Activated CD4-positive, alpha-beta T cell treated with anti-CD3 and anti-CD28 coated beads for 24 hours (primary cell): ENCODE measurements at places on chromosomes 12 and 14.

DNA sequence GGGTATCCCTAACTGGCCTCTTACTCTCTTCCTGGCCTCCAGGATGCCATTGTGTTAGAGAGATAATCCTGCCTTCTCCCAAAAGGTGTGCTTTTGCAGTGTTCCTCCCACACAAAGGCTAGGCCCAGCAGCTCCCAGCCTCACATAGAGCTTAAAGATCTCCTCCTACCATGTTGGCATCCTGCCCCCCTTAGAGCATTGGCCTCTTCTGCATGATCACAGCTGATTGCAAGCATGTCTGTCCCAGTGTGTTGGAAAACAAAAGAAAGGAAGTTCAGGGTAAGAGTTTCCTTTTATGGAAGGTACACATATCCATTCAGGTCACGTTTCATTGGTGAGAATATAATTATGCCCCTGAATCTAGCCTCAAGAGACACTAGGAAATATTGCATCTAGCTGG, 405.4 kb downstream of the TMTC2 start:
- DNase-seq: no peak

GRCh38 chr14:74922752-74923401, at the start of gene RPS6KL1:
TSS of gene RPS6KL1 (minus strand) at chr14:74923260. CDS start at chr14:74921541, 1,719 bp downstream.
- peak; percentile 58 for DNase-seq

- no peak for DNase-seq
Observed at GRCh38 chr14:39038542-39038941, 64.5 kb downstream of the SEC23A start.

- no peak for DNase-seq
Observed at GRCh38 chr14:86756521-86757190, 1226.7 kb downstream of the FLRT2 start.

DNA sequence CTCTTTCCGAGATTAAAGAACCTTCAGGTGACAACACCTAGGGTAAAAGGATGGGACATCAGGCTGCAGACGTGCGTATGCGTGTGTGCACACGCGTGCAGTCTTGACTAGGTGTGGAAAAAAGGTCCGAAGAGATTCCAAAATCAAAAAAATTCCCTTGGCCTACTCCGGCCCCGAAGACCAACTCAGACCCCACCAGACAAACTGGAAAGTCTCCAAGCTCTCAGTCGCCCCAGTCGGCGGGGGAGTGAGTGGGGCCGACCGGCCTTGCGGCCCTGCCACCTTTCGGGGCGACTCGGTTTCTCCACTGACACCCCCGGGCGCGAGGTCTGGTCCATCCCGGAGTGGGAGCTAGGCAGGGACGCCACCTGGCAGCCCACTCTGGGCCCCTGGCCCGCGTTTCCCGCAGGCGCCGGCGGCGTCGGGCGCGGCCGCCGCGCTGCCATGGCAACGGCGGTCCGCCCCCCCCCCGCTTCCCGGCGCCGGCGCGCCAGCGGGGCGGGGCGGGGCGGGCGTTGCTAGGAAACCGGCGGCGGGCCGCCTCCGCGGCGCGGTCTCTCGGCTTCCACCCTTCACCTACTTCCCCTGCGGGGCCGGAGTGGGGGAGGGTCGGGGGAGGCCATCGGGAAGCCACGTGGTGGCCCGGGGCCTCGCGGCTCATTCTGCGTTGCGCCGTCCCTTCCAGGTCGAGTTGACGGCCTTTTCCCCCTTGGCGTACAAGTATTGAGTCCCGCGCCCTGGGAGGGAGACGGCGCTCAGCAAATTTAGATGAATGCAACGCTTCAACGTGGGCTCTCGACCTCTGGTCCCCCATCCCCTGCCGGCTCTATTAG, 253.1 kb downstream of the EFCAB11 start:
- peak; percentile 71 for DNase-seq

GRCh38 chr14:72970824-72971434, 44.7 kb downstream of the DCAF4 start:
- DNase-seq: no peak

DNA sequence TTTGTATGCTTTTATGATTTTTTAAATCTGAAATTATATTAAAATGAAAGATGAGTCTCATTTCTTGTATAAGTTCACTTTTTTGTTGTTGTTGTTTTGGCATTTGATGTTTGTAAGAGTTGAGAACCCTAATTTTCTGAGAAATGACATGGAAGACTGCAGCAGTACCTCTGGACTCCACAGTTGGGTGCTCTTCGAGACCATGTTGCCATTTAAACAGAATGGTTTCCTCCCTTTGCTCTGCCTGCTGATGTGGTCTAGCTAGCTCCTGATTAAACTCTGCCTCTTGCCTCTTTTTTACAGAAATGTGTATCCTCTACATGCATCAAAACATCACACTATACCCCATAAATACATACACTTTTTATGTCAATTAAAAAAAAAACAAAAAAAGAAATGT, 5.8 kb upstream of the LTA4H start:
- no peak for DNase-seq

- no peak for DNase-seq
Observed at GRCh38 chr14:41404126-41404525, 202.6 kb upstream of the LRFN5 start.

DNA sequence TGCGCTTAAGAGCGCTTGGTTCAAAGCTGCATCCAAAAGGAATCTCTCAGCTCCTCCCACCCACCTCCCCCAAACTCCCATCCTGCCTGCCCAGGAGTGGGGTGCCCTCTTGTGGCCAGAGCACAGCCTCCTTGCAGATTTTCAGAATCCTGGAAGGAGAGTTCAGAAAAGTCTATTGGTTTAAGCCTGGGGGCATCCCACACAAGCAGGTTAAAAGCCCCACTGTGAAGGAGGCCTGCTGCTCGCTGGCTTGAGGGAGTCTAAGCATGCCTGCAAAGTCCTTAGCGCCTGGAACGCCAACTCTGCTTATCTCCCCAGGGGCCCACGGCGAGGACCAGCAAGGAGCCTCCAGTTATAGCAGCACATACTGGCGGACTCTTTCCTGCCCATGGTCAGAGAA, 297.1 kb downstream of the KSR2 start:
- DNase-seq: peak; percentile 1

- no peak for DNase-seq
Observed at GRCh38 chr12:130167537-130167936, 5.3 kb downstream of the FZD10 start.

DNA sequence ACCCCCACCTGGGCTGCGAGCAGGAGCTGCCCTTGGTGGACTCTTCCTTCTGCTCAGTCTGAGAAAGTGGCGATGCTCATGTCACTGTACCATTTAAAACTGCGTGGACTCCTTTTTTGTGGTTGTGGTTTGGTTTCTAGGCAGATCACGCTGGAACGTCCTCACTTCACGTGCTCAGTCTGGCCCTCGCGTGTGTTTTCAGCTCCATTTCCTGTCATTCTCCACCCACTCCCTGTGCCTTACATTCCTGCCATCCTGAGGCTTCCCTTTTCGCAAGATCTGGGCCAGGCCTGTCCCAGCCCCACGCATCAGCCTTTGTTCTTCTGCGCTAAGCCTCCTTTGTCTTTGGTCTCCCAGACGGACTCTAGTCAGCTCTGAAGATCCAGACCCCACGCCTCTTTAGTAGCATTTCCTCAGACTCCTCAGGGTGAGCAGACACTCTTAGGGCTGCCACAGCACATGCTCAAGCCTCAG, 105.4 kb downstream of the FBXL14 start:
- no peak for DNase-seq

- no peak for DNase-seq
Observed at GRCh38 chr12:117590999-117591398, 229.6 kb upstream of the NOS1 start.

- no peak for DNase-seq
Observed at GRCh38 chr12:114580306-114580705, 103.7 kb downstream of the TBX3 start.

- no peak for DNase-seq
Observed at GRCh38 chr12:12378616-12379015, 21.7 kb downstream of the BORCS5 start.

DNA sequence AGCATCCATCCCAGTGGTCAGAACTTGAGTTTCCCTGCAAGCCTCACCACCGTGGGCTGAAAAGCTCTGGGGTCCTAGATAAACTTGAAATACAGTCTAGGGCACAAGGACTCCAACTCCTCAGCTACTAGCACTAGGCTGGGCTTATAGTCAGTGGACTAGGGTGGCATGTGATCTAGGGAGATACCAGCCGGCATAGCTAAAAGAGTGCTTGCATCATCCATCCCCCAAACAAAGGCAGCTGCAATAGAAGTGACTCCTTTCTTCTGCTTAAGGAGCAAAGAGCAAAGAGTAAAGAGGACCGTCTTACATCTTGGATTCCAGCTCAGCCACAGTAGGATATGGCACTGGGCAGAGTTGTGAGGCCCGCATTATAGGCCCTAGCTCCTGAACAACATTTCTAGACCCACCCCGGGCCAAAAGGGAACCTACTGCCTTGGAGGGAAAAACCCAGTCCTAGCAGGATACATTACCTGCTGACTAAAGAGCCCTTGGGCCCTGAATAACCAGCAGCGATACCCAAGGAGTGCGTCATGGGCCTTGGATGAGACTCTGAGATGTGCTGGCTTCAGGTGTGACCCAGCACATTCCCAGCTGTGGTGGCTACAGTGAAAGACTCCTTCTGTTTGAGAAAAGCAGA, 17.9 kb upstream of the SOS2 start:
- no peak for DNase-seq

DNA sequence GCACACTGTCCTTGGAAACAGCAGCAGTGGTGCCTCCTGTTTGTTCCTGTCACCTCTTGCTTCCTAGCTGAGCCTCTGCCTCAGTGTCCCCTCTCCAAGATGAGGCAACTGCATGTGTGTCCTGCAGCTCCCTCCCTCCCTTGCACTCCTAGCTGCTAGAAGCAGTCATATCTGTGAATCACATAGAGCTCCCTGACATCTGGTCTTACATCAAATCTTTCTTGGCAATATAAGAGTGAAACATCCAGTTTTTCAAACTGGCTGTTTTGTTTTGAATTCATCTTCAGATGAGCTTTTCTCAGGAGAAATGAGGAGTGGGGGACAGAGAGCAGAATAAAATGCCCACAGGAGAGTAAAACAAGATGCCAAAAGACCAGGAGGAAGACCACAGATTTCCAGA, 103.7 kb downstream of the VCPKMT start:
- DNase-seq: no peak

- no peak for DNase-seq
Observed at GRCh38 chr14:80762641-80763228, 178.8 kb downstream of the CEP128 start.

DNA sequence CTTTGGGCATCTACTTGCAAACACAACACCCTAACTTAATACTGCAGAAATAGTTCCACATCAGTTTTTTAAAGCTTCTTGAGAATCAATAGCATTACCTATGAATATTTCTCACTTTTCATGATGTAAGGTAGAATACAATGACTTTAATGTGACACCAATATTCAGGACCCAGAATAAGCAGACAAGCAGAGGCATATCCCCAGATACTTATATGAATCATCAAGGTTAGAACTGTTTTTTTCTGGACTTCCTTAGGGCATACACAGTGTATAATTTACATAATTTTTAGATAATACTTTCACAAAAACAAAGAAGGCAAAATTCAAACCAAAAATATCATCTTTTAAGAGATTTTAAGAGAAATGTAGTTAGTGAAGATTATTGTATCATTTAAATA, 885.8 kb downstream of the FSCB start:
- DNase-seq: no peak

- DNase-seq: no peak
Observed at GRCh38 chr12:31989571-31990362, 30.6 kb downstream of the RESF1 start.

- DNase-seq: no peak
Observed at GRCh38 chr14:73428353-73428824, 30.0 kb downstream of the NUMB start.

DNA sequence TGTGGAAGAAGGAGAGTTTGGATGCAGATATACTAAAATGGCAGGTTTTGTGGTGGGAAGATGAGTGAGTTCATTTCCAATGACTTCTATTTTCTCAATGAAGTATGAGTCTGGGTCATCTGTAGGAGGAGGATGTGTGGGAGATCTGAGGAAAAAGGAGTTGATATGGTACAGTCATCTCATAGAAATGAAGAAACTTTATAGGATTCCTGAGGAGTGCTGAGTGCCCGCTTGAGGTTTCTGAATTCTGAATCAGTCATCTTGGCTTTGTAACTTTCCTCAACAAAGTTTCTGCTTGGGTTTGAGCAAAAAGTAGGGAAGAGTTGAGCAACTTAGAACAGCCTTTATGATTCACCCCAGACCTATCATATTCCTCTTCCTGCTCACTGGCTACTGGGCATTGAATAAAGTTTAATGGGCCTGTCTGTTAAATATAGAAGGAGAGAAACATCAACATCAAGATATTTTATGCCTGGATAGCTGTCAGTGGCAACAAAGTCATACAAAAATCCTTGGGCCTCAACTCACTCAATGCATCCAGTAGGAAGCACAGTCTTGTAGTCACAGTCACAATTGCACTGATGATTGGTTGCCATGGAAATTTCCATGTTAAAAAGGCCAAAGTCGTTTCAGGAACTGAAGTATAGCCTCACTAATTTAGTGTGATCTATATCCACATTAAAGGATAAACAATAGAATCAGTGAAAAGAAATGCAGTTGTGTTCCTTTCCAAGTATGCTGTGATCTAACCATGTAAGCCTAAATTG, 284.7 kb downstream of the DUSP6 start:
- DNase-seq: no peak

- DNase-seq: no peak
Observed at GRCh38 chr14:91241863-91242262, 2.6 kb downstream of the GPR68 start.

DNA sequence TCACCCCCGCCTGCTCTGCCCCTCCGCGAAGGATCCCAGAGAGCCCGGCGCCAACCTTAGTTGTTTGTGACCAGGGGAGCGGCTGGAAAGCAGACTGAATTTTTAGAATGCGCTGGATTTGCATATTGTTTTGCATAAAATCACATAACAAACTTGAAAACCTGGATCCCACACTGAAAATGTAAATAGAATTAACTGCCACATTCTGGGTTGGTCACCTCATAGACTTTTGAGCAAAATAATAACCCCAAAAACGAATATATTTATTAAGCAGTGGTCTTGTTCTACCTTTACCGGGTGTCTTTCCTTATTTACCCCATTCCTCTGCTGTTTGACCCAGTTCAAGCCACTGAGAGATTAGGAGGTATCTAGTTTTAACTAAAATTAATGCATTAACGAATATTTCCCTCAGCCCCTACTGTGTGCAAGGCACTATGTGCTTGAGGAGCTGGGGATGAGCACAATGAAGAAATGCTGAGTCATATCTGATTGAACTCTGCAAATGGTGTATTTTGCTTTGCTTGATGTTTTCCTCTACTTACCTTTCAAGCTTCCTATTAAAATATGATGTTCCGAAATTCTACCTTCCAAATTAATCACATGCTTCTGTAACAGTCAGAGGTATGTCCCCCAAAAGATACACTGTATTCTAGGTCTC, 438 bp upstream of the EGLN3 start:
- no peak for DNase-seq
